ENCODE measurements at places on chromosomes 12 and 14.

GRCh38 chr14:92987713-92988510 is 65.0 kb downstream of the CHGA start:
- DNase-seq = no peak

DNA sequence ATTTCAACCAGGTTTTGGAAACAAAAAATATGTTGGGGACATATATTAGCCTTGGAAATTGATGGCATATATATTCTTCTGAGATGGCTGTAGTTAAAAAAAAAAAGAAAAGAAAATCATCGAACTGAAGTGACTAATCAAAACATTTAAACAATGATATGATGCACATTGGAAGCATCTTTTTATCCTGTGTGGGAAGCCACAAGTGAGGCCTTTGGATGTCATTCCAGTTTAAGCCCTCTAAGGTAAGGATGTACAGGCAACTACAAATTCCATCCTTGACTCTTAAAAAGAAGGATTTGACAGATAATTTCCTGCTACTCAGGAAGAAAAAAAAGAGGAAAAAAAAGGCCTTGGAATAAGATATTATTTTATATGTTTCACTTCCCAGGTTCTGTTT is 9.6 kb upstream of the PTPRB start:
- no peak for DNase-seq

DNA sequence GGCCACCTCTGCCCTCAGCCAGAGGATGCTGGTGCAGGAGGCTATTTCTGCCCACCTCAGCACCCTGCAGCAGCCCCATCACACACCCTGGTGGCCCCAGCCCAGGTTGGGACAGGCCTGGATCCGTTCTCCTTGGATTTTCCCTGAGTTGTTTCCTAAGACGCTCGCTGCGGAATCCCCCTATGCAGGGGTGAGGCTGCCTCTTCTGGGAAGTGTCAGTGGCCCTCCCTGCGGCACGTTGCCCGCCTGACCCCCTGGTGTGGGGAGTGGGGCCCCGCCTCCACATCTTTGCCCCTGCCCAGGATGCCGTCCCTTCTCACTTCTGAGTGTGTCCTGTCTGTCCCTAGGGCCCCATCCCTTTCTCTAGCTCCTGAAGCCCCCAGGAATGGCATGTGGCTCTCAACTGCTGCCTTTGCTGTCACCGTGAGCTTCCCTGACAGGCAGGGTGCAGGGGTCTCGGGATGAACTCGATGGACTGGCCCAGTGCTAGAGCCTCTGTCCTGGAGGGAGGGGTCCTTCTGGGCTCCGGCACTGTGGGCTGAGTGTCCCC is 594 bp upstream of the EXOC3L4 start:
- no peak for DNase-seq

- no peak for DNase-seq
Measured at GRCh38 chr12:103547929-103548328, 39.1 kb upstream of the STAB2 start.

GRCh38 chr12:123733229-123733628 is 21.1 kb downstream of the ATP6V0A2 start:
- no peak for DNase-seq

- DNase-seq = no peak
Measured at GRCh38 chr12:19894050-19894449, 454.8 kb downstream of the AEBP2 start.

GRCh38 chr14:64233531-64234190 is 60.5 kb downstream of the ESR2 start:
- no peak for DNase-seq

- peak; percentile 17 for DNase-seq
Measured at GRCh38 chr12:92365836-92366235, 220.2 kb upstream of the BTG1 start.

GRCh38 chr14:103547941-103548462 is 14.5 kb downstream of the BAG5 start:
- no peak for DNase-seq

GRCh38 chr14:89630101-89630829 is 213.2 kb upstream of the FOXN3 start:
- DNase-seq = no peak

DNA sequence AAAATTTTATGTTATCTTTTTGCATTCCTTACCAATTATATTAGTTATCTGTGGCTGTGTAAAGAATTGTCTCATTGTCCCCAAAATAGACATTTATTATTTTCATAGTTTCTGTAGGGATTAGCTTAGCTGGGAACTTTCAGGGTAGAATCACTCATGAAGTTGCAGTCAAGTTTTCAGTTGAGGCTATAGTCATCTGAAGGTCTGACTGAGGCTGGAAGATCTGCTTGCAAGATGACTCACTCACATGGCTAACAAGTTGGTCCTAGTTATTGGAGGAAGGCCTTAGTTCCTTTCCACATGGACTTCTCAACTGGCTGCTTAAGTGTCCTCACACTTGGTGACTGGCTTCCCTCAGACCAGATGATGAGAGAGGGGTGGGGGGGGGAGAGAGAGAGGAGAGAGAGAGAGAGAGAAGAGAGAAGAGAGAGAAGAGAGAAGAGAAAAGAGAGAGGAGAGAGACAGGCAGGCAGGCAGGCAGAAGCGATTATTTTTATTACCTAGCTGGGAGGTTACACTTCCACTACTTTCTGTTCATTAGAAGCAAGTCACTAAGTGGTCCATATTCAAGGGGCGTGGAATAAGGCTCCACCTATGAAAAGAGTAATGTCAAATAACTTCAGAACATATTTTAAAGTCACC is 6.4 kb downstream of the AP5M1 start:
- DNase-seq = no peak

- DNase-seq = no peak
Measured at GRCh38 chr14:35401422-35402265, 2.9 kb downstream of the NFKBIA start.

DNA sequence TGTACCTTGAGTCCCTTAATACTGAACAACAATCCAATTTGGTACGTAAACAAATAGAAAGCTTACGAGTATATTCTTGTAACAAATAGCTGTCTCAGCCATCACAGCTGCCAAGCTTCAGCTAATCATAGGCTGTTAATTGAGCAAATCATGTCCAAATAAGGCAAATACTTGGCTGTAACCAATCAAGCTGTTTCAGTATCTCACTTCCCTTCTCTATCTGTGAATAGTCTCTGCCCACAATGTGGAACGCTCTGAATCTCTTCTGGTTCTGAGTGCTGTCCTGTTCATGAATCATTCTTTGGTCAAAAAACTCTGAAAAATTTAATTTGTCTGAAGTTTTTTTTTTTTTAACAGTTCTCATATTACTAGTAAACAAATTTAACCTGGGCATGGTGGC is 5.8 kb upstream of the NEMF start:
- no peak for DNase-seq

DNA sequence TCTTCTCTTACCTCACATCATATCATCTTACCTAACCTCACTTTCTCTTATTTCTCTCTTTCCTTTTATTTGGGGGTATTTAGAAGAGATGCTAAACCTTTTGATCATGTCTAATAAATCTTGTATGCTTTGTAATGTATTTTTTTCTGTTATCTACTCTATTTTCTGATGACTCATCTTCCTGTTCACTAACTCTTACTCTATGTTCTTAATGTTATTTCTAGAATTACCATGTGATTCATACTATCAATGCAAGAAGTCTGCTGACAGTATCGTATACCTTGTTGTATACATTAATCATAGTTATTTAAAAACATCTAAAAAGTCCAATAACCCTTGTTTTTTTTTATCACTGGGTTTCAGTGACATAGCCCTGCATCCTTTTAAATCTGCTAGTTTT is 62.3 kb downstream of the MGAT4C start:
- no peak for DNase-seq

DNA sequence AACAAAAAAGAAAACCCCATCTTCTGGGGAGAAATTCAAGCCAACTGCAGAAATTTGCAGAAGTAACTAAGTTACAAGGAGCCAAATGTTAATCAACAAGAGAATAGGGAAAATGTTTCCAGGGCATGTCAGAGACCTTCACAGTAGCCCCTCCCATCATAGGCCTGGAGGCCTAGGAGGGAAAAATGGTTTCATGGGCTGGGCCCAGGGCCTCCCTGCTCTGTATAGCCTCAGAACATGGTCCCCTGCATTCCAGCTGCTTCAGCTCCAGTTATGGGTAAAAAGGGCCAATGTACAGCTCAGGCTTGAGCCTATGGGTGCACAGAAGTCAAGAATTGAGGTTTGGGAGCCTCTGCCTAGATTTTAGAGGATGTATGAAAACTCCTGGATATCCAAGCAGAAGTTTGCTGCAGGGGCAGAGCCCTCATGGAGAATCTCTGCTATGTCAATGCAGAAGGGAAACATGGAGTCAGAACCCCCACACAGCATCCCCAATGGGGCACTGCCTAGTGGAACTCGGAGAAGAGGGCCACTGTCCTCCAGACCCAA is 260.9 kb downstream of the DUSP6 start:
- no peak for DNase-seq

- no peak for DNase-seq
Measured at GRCh38 chr14:50666772-50667683, 1.1 kb downstream of the SAV1 start.

DNA sequence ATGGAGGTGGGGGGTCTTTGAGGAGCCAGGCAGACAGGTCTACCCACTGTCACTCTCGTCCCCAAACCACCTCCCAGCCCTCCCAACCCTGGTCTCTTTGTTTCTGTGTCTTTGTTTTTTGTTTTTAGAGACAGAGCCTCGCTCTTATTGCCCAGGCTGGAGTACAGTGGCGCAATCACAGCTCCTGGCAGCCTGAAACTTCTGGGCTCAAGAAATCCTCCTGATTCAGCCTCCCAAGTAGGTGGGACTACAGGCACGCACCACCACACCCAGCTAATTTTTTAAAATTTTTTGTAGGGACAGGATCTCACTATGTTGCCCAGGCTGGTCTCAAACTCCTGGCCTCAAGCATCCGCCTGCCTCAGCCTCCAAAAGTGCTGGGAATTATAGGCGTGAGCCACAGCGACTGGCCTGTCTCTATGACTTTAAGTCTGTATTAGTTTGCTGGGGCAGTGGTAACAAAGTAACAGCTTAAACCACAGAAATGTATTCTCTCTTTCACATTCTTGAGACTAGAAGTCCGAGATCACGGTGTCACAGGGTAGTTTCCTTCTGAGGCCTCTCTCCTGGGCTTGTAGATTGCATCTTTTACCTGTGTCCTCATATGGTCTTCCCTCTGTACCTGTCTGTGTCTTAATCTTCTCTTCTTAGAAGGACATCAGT is 26.1 kb downstream of the DTX1 start:
- no peak for DNase-seq

DNA sequence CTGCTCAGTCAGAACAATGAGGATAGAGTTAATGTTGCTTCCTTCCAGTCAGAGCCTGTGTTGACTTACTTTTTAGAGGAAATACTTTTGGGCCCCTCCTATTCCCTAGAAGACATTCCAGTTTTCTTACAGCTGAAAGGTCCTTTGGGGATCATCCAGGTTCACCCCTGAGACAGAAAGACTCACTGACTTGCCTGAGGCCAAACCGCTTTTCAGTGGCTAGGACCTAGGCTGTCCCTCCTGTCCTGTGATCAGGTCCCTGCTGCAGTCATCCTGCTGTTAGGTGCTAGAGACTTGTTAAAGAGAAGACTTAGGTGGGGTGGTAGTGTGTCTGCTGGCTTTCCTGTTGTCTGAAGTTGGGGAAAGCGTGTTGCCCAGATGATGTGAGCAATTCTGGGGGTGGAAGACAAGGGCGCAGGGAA is 39.6 kb downstream of the SUSD6 start:
- DNase-seq = no peak

DNA sequence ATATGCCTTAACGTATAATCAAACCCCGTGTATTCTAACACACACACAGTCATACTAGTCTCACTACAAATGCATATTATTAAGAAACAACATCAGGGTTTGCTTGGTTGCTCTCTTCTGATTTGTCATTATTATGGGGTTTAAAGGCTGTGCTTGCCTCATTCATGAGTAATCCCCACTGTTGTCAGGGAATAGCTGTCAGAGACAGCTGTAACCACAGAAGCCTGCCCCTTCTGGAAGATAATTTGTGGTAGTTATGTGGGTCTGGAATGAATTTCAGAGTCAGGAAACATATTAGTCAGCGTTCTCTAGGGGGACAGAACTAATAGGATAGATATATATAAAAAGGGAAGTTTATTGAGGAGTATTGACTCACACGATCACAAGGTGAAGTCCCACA is 456.9 kb upstream of the TMEM132C start:
- DNase-seq = no peak

DNA sequence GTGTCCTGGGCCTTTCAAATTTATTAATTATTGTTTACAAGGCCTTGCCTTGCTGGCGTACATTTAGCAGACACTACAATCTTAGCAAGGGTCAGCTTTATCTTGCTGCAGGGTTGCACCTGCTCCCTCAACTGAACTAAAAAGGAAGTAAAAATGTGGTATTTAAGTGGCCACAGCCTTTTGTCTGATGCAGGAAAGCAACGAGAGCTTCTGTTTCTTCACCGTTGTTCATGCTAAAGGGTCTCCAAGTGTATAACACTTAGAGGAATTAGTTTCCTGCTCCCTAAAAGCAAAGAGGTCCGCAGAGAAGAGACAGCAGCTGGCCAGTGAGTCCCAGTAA is 62.8 kb upstream of the EGLN3 start:
- no peak for DNase-seq

- DNase-seq = no peak
Measured at GRCh38 chr14:74720526-74720925, 7.6 kb downstream of the FCF1 start.

DNA sequence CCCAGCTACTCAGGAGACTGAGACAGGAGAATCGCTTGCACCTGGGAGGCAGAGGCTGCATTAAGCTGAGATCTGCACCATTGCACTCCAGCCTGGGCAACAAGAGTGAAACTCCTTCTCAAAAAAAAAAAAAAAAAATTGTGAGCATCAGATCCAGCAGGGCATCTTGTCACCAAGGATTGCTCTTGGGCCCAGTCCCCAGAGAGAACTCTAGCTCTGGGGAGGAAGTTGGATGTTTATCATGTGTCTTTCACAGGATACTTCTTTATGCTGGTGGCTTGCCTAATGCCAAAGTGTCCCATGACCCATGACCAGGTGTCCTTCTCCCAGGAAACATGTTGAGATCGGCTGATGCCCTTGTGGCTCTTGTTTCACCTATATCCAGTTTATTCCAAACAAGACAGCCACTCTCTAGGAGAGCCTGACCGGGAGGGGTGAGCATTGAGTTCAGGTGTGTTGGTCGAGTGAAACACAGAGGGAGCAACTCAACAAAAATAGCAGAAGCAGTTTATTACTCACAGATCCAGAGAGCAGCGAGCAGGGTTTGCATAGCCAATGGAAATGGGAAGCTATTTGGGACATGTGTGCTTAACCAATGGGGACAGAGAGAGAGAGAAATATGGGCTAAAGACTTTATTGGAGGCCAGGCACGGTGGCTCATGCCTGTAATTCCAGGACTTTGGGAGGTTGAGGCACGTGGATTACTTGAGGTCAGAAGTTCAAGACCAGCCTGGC is 6.6 kb upstream of the TCHP start:
- no peak for DNase-seq

- DNase-seq = no peak
Measured at GRCh38 chr12:78483767-78484315, 380.7 kb upstream of the SYT1 start.

GRCh38 chr12:51441583-51441982 is 17.0 kb downstream of the SLC4A8 start:
- no peak for DNase-seq
